ENCODE measurements at places on chromosomes 4 and X. TPM values are rescaled to one million over a fixed set of nuclear protein-coding genes. Genes with fewer than 3 reads are reported as not detected.

Gene DOCK11
- 2.0 TPM for total RNA-seq

Gene MAGEB6
- not detected for total RNA-seq

GRCh38 chr4:2245057-2245786, 3.3 kb upstream of the HAUS3 start:
- DNase-seq = no peak

GRCh38 chr4:138078253-138078652, 163.9 kb downstream of the SLC7A11 start:
- no peak for DNase-seq

Gene CCDC160
- total RNA-seq = not detected

DNA sequence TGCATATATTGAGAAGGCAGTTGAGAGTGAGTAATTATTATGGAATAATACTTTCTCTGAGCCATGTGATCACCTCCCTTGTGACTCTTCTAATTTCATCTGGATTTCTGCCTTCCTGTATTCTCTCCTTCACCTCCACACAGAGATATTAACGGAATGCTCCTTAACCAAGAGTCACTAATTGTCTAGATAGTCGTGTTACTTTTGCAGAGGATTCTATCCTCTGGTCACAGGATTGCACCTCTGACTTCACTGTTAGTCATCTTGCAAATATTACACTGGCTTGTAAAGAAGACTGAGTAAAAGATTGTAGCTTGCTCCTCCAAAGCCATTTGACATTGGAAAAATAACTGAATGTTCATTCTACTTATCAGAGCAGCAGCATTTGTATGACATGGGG, 160.9 kb downstream of the SH2D1A start:
- DNase-seq = no peak

All from pulmonary artery endothelial cell (primary cell).